ENCODE measurements at places on chromosomes 6 and 20.

DNA sequence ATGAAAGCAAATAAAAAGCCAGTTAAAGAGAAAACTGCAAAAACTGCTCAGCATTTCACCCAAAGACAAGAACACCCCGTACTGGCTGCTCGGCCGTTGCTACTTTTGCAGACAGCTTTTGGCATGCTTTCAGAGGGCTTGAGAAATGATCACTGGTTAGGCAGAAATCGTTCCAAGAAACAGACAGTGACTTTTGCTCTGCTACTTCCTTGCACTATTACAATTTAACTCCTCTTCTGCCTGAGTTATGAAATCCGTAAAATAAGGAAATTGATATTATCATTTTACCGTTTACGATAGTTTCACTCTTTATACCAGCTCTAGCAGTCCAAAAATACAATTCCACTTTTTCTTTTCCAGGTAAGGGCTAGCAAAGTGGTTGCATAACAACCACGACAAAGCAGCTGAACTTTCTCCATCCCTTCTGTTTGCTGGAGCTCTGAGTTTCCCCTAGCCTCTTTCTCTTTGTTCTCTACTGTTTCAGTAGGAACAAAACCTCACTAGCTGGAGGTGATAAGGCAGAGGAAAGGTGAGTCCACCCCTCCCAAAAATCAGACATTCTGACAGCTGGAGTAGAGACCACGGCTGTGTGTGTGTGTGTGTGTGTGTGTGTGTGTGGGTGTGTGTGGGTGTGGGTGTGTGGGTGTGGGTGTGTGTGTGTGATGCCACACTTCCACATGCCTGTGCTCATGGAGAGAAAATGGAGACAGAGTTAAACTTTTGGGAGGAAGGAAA lies 191.8 kb upstream of the RREB1 start:
- DNase-seq = no peak

GRCh38 chr20:17304774-17305173 lies 77.9 kb downstream of the PCSK2 start:
- no peak for DNase-seq

DNA sequence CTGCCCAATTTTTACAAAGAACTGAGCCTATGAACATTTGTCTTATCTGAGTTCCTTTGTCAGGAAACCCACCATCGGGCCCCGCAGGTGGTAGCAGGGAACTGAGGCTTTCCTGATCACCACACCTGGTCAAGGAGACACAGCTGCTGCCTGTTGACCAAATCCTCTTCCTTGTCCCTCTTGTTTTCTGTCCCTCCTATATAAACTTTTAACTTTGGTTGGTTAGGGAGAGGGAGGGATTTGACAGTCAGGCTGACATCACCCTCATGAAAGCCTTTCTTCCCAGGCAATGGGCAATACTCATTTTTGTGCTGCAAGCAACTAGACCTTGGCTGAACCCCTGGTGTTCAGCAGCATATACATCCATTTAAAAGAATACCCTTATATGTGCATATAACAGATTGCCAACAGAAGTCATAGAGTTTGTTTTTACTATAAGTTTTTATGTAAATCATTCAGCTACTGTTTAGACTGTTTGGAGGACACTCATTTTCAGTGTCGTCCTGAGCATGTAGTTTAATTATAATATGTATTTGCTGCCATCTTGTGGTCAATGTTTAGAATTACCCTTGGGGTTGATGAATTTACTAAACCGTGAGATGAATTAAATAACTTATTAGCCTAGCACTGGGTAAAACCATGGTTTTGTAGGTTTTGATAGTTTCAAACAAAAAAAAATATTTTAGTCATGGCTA lies 17.0 kb downstream of the CRISP1 start:
- DNase-seq = no peak

DNA sequence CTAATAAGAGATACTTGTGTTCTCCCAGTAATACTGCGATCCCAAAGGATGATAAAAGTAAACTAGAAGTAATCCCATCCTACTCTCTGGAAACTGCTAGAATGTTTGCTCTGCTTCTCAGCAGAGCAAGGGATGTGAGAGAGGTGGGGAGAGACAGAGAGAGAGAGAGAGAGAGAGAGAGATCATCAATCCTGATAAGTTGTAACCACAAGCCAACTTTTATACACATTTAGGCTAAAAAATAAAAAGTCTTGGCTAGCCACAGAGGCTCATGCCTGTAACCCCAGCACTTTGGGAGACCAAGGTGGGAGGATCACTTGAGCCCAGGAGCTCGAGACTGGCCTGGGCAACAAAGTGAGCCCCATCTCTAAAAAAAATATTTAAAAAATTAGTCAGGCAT lies 16.0 kb upstream of the TRIM38 start:
- no peak for DNase-seq

DNA sequence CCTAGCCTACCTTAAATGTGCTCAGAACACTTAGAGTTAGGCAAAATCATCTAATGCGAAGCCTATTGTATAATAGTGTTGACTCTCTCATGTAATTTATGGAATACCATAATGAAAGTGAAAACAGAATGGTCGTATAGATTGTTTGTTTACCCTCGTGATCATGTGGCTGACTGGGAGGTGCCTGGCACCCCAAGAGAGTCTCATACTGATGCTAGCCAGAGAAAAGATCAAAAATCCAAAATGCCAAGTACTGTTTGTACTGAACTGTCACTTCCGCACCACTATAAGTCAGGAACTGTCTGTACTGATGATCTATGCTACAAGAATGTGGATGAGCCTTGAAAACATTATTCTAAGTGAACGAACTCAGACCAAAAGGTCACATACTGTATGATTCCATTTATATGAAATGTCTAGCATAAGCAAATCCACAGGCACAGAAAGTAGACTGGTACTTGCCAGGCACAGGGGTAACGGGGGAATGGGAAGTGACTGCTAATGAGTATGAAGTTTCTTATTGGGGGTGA lies 22.4 kb downstream of the ZMYND8 start:
- DNase-seq = no peak

- no peak for DNase-seq
Measured at GRCh38 chr6:118663993-118664985, 12.9 kb upstream of the CEP85L start.
